Stimulated activated CD8-positive, alpha-beta memory T cell treated with anti-CD3 and anti-CD28 coated beads, Interleukin-4, amount 100 ng/mL, for 4 hours (primary cell): ENCODE measurements at places on chromosomes 6 and 20.
A peak's percentile ranks its signal among the peaks of the same experiment; 100 is the strongest.

GRCh38 chr20:24235296-24236175 lies 233.9 kb upstream of the SYNDIG1 start:
- no peak for DNase-seq

DNA sequence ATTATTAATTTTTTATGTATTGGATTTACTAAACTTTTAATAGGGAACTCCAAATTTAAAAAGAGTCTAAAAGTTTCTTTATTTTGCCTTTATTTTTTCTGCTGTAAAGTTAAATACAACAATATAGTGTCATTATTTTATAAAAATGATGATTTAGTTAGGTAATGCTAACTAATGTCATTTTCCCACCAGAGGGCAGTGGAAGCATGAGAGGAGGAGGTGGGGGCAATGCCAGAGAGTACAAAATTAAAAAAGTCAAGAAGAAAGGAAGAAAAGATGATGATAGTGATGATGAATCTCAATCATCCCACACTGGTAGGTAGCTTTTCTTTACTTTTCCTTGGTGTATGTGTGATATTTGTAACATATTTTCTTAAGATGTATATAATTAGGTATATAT lies 20.2 kb upstream of the FHL5 start:
- DNase-seq, result no peak

- no peak for DNase-seq
Observed at GRCh38 chr6:34529665-34530327, 26.3 kb downstream of the SPDEF start.

- DNase-seq, result no peak
Observed at GRCh38 chr20:41155261-41155660, 17.9 kb downstream of the PLCG1 start.

DNA sequence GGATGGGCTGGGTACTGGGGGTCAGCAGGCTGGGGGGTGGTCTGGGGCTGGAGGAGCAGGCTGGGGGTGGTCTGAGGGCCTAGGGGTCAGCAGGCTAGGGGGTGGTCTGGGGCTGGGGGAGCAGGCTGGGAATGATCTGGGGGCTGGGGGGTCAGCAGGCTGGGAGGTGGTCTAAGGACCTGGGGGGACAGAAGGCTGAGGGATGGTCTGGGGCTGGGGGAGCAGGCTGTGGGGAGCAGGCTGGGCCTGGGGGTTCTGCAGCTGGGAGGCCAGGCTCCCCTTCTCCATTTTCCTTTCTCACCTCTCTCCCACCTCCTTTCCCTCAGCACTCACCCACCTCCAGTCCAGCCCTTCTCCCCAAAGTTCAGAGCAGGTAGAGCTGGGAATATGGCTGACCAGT lies 114.2 kb downstream of the PSMB1 start:
- no peak for DNase-seq

DNA sequence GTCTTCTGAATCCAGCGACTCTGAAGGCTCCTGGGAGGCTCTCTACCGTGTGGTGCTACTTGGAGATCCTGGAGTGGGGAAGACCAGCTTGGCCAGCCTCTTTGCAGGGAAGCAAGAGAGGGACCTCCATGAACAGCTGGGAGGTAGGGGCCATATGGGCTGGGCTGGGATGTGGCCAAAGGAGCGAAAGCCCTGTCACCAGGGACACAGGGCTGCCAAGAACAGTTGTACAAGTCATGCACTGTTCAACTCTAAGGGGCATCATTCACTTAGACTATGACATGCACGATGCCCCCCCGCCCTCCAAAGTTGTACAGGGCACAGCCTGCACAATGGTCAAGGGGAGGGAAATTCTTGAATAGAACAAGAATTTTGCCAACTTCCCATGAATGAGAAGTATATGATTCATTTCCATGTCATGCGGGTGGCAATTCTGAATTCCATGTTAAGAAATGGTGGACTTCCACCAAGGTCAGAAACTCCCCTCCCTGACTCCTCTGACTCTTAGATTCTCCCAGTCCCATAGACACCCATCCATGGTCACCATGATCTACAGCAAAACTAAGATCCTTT lies 1.6 kb downstream of the REM1 start:
- no peak for DNase-seq

DNA sequence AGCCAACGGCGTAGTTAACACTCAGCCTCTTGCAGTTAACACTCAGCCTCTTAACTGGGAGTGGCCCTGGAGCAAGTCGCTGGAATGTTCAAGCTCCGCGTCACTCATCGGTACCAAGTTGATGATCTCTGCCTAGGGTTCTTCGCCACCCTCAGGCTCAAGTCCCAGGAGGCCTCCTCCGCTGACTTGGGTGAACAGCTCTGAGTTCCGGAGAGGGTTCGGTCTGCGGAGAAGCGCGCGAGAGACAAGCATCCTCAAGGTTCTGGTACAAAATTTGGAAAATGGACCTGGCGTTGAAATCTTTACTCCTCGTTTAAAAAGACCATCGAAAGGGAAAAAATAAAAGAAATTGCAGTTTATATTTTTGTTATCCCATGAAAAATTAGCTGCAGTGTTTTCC lies 876 bp upstream of the DSP start:
- no peak for DNase-seq

GRCh38 chr20:44447827-44448419 lies 27.8 kb upstream of the TTPAL start:
- DNase-seq, result no peak

DNA sequence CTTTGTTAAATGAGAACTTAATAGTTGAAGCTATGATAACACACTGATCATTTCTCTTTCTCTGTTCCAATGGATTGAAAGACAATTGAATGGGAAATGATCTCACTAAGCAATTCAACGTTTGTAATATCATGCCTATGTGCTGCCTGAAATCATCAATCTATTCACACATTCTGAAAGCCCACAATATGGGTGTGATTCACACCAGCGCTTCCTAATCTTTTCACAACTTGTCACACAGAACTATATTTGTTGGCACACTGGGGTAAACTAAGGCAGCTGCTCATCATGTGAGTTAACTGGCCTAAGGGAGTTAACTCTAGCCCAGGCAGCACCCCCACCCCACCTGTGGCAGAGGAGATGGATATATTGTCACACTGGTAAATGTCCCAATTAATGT lies 37.1 kb upstream of the UTRN start:
- DNase-seq, result no peak

GRCh38 chr6:12602342-12602741 lies 114.2 kb upstream of the PHACTR1 start:
- DNase-seq, result no peak

DNA sequence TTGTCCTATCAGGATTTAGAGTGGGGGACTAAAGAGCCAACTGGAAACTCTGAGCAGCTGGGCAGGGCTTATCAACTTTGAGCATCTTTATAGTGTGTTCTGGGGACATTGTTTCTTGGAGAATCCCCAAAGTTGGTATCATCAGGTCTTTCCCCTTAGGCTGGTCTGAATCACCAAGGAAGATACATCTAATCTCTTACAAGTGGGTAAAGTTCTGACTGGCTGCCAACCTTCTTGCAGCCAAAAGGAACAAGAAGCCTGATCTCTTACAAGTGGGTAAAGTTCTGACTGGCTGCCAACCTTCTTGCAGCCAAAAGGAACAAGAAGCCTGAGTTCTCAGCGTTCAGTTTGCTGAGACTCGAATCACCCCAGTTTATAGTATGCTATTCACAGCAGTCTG lies 1.6 kb upstream of the MED23 start:
- no peak for DNase-seq

DNA sequence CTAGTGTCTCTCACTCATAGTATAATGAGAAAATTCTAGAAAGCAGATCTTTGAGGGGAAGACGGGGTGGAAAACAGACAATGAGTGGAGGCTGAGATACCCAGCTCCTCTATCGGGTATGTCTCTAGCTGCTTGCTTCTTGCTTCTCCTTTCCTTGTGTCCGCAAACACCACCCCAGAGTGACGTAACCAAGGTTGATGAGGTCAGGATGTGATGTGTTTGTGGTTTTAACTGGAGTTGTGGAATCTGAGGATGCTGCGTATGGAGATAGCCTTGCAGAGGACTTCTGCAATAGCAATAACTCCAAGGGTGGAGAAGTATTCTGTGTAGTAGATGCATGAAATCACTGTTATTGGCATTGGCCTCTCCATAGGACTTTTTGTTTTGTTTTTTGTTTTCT lies 132.7 kb upstream of the IFNGR1 start:
- no peak for DNase-seq

- no peak for DNase-seq
Observed at GRCh38 chr6:133992992-133993680, 40.1 kb downstream of the TBPL1 start.

DNA sequence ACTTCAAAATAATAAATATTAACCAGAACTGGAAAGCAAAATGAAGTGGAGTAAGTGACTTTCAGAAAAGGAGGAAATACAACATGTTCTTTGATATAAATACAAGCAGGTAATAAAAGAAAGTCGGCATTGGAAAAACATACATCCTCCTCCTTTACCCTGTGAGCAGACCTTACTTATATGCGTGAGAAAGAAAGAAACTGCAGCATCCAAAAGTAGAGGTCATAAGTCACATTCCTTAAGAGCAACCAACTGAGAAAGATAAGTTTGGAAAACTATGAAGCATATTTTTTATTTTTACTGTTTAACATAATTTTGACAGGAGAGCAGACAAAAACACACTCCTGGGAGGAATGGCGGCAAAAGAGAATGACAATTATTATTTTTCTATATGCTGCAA lies 155.5 kb downstream of the HACE1 start:
- DNase-seq, result no peak

GRCh38 chr20:53040693-53041589 lies 68.8 kb downstream of the TSHZ2 start:
- no peak for DNase-seq

- no peak for DNase-seq
Observed at GRCh38 chr20:1644101-1644962, 13.2 kb downstream of the SIRPG start.

- DNase-seq, result no peak
Observed at GRCh38 chr20:9129756-9130155, 60.9 kb downstream of the PLCB4 start.

DNA sequence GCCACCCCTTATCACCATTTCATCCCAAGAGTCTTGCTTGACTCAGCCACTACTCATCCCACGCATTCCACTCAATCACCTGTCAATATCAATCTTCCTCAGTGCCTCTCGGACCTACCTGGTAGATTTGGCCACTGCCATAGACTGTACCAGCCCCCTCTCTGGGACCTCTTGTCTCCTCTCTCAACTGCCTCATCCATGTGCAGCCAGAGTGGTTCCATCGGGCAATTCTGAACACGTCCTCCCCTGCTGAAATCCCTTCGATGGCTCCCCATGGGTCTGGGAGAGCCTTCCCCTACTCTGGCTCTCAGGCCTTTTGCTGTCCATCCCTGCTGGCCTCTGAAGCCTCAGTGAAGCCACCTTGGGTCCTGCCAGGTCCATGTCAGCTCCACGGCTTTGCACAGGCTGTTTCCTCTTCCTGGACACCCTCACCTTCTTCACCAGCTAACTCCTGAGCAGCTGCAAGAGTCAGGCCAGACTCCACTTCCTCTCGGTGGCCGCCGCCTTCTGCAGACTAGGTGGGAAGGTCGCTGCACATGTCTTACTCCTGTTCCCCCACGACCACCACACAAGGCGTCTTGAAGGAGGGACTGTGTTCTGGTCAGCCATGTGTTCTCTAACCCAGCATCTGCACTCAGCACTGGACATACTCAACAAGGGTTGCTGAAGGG lies 120.4 kb downstream of the TOX2 start:
- DNase-seq, result no peak

GRCh38 chr20:33113387-33113908 lies 34.0 kb downstream of the BPIFB4 start:
- DNase-seq, result no peak

DNA sequence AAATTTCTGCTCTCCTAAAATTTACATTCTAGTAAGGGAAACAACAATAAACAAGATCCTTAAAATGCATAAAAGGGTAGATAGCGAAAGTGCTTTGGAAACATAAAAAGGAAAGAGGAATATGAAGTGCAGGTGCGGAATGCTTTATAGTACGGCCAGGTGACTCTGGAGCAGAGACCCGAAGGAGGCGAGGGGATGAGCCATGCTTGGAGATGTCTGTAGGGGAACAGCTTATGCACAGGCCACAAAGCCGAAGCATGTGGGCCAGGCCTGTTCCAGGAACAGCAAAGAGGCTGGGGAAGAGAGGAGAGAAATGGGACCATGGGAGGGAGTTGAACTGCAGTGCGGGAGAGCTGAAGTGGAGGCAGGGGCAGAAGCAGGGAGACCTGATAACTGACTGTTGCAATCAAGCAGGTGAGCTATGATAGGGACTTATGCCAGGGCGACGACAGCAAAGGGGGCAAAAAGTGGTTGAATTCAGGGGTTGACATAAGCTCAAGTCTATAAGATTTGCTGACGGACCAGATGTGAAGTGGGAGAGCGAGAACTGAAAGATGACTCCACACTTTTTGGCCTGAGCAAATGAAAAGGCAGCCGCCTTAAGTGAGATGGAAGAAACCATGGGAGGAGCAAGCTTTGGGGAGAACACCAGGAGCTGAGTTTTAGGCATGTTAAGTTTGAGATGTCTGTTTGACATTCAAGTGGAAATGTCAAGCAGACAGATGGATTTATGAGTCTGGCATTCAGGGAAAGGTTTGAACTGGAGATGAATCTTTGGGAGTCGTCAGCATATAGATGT lies 83.1 kb downstream of the CNBD2 start:
- no peak for DNase-seq

DNA sequence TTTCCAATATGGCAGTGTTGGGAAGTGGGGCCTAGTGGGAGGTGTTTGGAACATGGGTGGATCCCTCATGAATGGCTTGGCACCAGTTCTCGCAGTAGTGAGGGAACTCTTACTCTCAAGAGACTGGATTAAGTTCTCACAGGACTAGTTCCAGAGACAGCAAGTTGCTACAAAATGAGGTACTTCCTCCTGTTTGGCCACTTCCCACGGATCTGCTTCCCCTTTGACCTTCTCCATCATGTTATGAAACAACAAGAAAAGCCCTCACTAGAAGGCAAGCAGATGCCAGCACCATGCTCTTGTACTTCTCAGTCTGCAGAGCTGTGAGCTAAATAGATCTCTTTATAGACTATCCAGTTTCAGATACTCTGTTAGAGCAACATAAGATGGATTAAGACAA lies 3.1 kb downstream of the RSPH3 start:
- no peak for DNase-seq

- DNase-seq, result no peak
Observed at GRCh38 chr6:16476861-16477260, 238.5 kb downstream of the GMPR start.

- no peak for DNase-seq
Observed at GRCh38 chr20:1702328-1702727, 44.7 kb upstream of the SIRPG start.

DNA sequence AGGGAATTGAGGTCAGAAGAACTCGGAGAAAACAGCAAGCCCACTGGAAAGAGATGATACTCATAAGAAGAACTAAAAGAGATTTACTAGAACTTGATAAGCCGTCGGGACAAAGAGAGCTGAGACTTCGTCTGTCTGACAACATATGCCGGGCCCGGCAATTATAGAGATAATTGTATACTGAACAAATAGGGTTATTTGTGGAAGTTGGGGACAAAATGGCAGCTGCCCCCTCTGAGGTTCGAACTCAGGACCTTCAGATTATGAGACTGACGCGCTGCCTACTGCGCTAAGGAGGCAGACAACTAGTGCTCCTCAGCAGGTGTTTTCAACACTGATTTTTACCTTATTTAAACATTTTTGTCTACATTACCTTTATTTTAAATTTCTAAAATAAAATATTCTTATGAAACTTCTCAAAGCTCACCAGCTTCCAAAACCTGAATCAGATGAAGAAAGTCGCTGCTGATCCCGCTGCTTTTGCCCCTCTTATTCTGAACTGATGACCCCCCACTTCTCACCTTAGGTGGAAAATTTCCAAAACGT lies 29.3 kb upstream of the TRIM27 start:
- DNase-seq, result peak; percentile 23
